NCI-H82 (cell line): ENCODE measurements at places on chromosomes 5 and 9.
A peak's percentile ranks its signal among the peaks of the same experiment; 100 is the strongest.

- no peak for DNase-seq
Observed at GRCh38 chr5:124910354-124911016, 164.0 kb upstream of the ZNF608 start.

GRCh38 chr9:34106110-34106509 lies 20.4 kb downstream of the DCAF12 start:
- DNase-seq, result no peak

GRCh38 chr9:34256987-34257585 lies 72.0 kb downstream of the KIF24 start:
- no peak for DNase-seq

GRCh38 chr5:7728076-7728475 lies 122.9 kb downstream of the CFAP90 start:
- no peak for DNase-seq

GRCh38 chr9:31908158-31908890 lies 476.1 kb upstream of the ACO1 start:
- no peak for DNase-seq

GRCh38 chr5:80191397-80191796 lies 64.5 kb downstream of the SERINC5 start:
- no peak for DNase-seq

DNA sequence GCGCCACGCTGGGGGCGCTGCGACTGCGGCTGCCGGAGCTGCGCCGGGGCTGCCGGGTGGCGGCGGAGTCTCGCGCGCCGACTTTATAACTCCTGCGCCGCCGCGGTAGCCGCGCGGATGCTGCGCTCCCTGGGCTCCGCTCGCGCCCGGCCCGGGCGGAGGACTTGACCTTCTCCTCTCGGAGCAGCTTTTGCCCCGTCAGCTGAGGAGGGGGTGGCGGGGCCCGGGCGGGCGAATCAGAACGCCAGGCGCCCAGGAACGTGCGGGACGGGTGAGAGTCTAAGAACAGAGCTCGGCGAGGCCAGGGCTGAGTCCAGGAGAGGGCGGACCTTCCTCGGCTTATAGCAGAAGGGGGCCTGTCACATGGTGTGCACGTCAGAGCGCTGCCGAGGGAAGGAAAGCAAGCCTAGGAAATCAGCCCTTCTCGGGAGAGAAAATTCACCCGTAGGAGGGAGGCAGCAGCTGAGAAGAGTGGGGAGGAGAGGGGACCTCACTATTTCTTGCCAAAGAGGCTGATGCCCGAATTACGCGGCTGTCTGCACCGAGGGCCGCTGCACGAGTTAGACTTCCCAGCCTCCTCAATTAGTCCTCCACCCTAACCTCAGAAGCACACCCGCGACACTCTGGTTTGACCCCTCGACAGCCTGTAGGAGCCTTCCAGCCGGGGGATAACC lies at the start of gene FOXD1:
FOXD1 (minus strand) TSS at position 315 of the 674 bp plus-strand sequence. CDS start 415 bp downstream, outside the sequence.
- peak; percentile 94 for DNase-seq

DNA sequence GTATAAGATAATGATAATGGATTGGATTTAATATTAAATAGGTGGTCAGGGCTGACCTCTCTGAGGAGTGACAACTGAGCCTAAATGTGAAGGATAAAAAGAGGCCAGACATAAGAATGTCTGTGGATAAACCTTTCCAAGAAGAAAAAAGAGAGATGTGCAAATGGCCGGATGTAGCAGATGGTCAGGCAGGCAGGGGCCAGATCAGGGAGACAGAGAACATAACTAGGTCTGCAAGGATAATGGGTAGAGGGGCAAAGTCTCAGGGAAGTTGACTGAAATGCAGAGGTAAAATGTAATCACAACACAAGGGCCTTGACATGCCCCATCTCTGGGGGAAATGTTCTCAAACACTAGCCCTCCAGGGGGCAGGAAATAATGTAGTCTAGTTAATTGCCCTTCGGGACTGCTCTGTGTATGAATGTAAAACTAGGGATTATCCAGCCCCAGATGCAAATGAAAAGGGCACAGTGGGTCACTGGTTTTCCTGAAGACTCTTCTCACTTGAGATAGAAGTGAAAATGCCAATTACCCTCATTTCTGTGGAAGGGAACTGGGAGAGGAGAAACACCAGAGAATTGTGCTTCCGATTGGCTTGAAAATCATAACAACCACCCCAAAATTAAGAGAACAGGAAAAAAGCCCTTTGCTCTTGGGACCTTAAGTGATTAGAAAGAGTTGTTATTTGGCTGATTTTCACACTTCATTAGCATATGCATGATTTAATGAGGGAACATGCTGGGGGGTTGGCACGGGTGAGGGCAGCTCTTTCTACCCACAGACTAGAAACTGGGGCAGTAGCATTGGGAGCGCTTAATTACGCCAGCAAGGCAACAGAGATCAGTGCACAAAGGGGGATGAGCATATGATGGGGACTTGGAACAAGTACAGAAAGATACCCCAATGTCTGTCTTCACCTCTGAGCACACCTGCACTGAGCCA lies 88.6 kb downstream of the PPP2R2B start:
- peak; percentile 29 for DNase-seq

DNA sequence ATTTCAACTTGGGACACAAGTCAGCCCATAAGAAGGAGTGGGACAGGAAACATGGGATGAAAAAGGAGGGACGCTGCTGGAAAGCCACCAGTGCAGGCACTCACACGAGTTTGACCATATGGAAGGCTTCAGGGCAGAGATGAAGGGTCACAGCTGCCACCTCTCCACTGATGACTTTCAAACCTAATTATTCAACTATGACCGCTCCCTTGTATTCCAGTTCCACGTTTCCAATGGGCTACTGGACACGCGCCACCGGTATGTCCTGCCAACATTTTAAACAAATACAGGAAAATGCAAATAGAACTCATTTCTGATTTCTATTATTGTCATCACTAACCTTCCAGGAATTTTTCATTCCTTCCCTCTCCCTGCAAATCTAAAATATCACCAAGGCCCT lies 134.7 kb downstream of the SLC1A3 start:
- DNase-seq, result peak; percentile 5

GRCh38 chr5:149605998-149606724 lies 24.9 kb downstream of the ARHGEF37 start:
- DNase-seq, result no peak

- DNase-seq, result no peak
Observed at GRCh38 chr5:140214831-140215230, 39.8 kb downstream of the CYSTM1 start.

GRCh38 chr9:88053856-88054501 lies 79.6 kb upstream of the CDK20 start:
- DNase-seq, result no peak

GRCh38 chr5:104126980-104127379 lies 564.4 kb upstream of the NUDT12 start:
- DNase-seq, result no peak

DNA sequence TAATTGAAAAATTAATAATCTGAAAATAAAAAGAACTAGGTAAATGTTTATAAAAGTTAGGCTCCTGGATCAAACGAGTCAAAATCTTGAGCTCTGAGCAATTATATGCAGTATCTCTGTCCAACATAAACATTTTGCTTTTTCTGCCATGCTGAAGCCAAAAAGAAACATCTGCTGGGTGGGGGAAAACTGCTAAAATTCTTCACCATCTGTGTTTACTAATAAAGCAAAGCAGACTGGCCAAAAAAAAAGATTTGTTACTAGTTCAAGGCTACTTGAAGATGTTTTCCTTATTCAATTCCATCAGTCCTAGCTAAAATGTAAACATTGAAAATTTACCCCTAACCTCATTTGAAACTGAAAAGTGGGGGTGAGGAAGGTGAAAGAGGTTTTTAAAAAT lies 29.7 kb downstream of the GTF3C4 start:
- no peak for DNase-seq

DNA sequence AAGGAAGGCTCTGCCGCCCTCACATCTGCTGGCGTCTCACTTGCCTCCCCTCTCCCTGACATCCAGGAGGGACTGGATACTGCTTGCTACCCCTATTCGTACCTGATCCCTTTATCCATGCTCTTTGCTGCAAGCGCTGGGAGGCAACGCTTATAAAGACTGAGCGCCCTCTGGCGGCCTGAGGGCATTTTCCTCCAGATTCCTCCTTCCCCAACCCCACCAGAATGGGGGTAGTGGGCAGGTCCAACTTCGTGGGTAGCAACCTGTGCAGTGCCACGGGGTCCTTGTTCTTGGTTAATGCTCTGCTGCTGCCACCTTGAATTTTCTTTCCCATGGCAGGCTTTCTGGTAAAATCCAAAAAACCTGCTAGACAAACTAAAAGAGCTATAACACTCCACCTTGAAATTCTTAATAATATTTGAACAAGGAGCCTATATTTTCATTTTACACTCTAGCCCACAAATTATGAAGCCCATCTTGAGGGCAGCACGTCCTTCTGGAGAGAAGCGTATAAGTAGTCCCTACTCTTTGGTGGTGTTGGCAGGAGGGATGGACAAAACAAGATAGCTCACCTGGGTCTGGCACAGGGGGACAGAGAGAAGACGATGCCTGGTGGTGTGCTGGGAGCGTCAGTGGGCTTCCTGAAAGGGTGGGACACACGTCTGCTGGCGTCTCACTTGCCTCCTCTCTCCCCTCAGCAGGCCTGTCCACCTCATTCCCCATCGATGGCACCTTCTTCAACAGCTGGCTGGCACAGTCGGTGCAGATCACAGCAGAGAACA lies 52.5 kb downstream of the JADE2 start:
- DNase-seq, result peak; percentile 93

- no peak for DNase-seq
Observed at GRCh38 chr5:154227090-154227489, 36.6 kb downstream of the GALNT10 start.

DNA sequence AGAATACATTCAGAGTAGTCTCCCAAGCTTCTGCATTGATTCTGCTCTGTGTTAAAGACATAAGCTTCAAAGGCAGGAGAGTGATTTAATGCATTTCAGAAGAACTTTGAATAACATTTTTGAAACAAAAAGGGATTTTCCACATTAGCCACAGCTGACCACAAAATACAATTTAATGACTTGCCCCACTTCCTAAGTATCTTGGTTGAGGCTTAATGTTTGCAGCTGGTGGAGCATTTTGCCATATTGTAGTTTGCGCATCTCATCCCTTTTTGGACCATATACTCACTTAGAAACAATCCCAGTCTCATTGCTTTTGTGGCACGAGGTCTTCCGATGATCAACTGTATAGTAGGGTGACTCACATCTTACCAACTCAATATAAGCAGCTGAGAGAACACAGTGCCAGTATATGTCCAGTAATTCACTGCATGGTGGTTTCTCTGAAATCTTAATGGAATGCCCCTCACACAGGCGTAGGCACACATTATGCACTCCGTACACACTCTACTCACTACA lies 455.8 kb upstream of the PTGER4 start:
- no peak for DNase-seq

DNA sequence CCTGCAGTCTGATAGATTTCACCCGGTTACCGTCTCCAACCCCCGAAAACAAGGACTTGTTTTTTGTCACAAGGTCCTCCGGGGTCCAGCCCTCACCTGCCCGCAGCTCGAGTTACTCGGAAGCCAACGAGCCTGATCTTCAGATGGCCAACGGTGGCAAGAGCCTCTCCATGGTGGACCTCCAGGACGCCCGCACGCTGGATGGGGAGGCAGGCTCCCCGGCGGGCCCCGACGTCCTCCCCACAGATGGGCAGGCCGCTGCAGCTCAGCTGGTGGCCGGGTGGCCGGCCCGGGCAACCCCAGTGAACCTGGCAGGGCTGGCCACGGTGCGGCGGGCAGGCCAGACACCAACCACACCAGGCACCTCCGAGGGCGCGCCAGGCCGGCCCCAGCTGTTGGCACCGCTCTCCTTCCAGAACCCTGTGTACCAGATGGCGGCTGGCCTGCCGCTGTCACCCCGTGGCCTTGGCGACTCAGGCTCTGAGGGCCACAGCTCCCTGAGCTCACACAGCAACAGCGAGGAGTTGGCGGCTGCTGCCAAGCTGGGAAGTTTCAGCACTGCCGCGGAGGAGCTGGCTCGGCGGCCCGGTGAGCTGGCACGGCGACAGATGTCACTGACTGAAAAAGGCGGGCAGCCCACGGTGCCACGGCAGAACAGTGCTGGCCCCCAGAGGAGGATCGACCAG lies 121.3 kb downstream of the DAB2IP start:
- DNase-seq, result no peak

- no peak for DNase-seq
Observed at GRCh38 chr5:99948850-99949249, 586.3 kb upstream of the FAM174A start.

DNA sequence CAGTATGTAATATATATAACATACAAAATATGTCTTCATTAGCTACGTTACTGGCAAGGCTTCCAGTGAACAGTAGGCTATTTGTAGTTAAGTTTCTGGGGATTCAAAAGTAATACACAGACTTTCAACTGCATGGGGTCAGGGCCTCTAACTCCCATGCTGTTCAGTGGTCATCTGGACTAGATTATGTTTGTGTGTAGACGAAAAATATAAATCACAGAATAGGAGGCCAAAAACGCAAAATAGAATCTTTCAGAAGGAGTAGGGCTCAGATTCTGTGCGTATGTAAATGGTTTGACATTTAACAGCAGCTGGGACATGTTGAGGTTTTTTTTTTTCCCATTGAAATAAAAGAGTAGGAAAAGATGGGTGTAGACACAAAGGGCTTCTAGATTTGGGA lies 1048.7 kb upstream of the WWC1 start:
- DNase-seq, result no peak

- DNase-seq, result peak; percentile 38
Observed at GRCh38 chr9:24939109-24939850, 393.6 kb upstream of the IZUMO3 start.

DNA sequence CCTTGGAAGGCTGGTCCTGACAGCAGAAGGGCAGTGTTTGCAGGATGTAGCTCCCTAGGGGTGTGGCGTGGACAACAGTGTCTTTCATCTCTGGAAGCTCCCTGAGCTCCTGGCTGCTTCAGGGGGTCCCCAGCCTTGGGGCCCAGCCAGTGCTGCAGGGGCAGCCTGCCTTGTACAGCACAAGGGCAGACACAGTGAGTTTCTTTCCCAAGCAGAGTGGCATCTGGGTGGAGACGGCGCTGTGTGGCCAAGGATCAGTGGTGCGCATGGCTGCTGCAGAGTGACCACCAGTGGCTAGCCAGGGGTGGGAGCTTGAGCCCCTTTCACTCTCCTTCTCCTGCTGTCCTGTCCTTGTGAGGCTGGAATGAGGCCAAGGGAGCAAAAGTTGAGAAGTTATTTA lies 7.6 kb upstream of the IRX4 start:
- DNase-seq, result no peak

- no peak for DNase-seq
Observed at GRCh38 chr9:70581214-70581954, 166.9 kb upstream of the KLF9 start.

DNA sequence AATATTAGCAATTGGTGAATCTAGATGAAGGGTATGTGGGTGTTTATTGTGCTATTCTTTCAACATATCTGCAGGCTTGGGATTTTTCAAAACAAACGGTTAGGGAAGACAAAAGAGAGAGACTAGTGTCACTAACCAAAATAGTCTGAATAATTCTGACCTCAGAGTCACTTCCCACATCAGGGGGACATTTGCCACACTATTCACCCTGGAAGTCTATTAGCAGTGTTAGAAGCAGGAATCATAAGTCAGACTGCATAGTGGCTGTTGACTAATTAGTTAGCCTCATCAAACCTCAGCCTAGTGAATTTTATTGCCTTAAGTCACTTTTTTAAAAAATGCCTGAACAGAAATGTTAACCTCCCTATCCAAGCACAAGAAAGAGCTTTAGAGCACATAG lies 169.2 kb upstream of the RGMB start:
- no peak for DNase-seq

- no peak for DNase-seq
Observed at GRCh38 chr9:129173296-129174101, 4.6 kb downstream of the IER5L start.

- peak; percentile 99 for DNase-seq
Observed at GRCh38 chr5:107483231-107484024, 187.3 kb downstream of the EFNA5 start.
